Retinal pigment epithelial cell (primary cell): ENCODE measurements at places on chromosomes 11 and 22.
A peak's percentile ranks its signal among the peaks of the same experiment; 100 is the strongest.

GRCh38 chr22:43944670-43945430, 10.4 kb upstream of the SAMM50 start:
- no peak for DNase-seq

DNA sequence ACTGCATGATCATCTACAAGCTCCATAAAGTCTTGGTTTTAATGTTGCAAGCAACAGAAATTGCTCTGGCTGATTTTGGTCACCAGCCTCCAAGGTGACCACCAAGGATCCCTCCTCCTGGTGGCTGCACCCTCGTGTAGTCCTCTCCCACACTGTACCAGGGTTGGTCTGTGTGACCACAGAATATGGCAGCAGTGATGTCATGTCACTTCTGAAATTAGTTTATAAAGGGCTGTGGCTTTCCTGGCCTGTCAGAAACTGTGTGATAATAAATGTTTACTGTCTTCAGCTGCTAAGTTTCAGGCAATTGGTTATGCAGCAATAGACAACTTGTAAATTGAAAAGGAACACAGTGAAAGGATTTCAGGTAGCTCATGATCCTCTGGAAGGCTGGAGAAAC, 5.3 kb upstream of the PRDM11 start:
- DNase-seq: no peak

GRCh38 chr11:125941619-125942611, 3.9 kb upstream of the VSIG10L2 start:
- DNase-seq: peak; percentile 3

DNA sequence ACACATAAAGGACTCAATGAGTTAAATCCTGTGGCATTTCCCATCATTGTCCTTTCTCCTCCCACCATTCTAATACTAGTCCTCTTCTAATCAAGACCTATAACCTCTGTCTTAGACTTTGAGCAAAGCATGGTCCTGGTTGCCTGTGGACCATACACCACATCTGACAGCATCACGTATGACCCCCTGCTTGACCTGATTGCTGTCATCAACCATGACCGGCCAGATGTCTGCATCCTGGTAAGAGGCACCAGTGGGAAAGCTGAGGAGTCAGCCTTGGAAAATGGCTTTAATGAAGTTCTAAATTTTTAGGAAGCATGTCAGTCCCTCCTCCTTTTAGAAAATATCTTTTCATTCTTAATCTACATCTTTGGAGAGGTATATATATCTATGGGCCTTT, 25.8 kb downstream of the POLA2 start:
- DNase-seq: no peak

GRCh38 chr11:113578033-113578380, 102.8 kb upstream of the DRD2 start:
- no peak for DNase-seq

DNA sequence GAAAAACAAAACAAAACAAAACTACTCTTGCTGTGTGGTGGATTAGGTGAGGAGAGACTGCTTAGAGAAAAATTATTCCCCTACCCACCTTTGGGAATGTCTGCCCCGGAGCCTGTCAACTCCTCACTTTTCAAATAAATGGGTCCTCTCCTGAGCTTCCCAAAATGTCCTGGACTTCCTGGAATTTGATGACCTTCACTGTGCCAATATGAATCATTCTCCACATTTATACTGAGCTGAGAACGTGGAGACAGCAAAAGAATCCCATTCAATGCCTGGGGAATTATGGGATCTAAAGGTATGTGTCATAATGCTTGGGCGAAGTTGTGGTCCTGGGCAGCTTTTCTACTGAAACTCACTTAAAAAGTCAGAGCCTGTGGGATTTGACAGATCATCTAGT, 136.8 kb downstream of the KIF18A start:
- DNase-seq: no peak

DNA sequence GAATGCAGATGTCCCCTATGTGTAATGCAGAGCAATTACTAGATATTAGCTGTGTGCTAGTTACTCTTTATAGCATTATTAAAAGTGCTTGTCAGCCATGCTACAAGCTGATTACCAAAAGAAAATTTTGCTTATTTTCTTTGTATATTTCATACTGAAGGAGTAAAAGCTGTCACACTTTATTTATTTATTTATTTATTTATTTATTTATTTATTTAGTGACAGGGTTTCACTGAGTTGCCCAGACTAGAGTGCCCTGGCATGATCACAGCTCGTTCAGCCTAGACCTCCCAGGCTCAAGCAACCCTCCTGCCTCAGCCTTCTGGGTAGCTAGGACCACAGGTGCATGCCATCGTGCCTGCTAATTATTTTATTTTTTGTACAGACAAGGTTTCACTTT, 4.3 kb upstream of the MTNR1B start:
- no peak for DNase-seq

- DNase-seq: no peak
These were observed 57.8 kb upstream of the TTC12 start for GRCh38 chr11:113256431-113257202.

GRCh38 chr11:72750556-72751115, 1.6 kb downstream of the ARAP1 start:
- DNase-seq: no peak

GRCh38 chr11:117759305-117759704, 37.7 kb downstream of the DSCAML1 start:
- DNase-seq: no peak

- DNase-seq: peak; percentile 22
These were observed 65.6 kb downstream of the INSC start for GRCh38 chr11:15180212-15180792.

DNA sequence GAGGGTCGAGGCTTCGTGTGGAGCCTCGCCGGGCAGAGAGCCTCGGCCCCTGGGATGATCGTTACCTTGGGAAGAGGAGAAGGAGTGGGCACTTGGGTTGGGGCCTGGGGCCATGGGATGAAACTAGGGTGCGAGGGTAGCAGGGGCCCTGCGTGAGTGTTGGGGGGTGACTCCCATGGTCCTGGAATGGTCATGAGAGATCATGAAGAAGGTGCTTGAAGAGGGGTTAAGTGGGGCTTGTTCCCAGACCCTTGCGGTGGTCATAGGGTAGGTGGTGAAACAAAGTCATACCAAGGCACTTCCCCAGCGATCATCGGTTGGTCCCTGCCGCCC, 284 bp downstream of the CCS start:
- no peak for DNase-seq

GRCh38 chr22:48257685-48258055, 1495.2 kb downstream of the TBC1D22A start:
- no peak for DNase-seq

GRCh38 chr11:18324381-18324780, 2.0 kb downstream of the GTF2H1 start:
- DNase-seq: no peak

GRCh38 chr11:84437071-84437980, 1151.2 kb upstream of the CCDC90B start:
- no peak for DNase-seq

GRCh38 chr11:69807106-69807815, 12.0 kb downstream of the FGF3 start:
- no peak for DNase-seq

DNA sequence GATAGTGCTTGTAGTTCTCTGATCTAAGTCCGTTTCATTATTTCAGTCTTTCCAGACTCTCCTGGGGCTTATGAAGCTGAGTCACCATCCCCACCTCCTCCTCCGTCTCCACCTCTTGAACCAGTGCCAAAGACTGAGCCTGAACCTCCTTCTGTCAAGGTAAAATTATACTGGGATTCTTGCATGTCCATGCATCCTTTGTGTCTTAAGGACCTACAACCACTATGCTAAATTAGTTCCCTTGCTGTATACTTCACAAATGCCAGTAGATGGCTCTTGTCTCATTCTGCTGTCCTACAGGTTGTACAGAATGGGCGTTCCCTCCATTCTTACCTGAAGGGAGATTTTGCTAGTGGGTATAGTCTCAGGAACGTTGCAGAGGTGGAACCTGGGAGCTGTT, 42.2 kb downstream of the POLD3 start:
- peak; percentile 50 for DNase-seq

DNA sequence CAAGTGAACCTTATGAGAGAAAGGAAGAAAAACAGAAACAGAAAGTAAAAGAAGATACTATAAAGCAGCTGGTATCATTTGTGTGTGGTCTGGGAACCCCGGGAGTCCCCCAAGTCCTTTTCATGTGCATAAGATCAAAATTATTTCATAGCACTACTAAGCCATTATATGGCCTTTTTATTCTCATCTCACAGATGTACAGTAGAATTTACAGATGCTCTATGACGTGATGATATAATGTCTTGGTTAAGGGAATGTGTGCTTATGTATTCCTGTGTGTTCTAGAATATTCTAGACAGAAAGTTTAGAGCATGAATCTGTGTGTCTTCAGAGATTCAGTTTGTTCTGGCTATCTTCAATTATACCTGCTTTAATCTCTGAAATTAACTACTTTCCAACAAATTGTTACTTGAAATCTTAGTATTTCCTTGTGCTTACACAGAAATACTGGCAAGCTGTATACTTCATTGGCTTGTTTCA, 8.6 kb upstream of the TPP1 start:
- DNase-seq: no peak

DNA sequence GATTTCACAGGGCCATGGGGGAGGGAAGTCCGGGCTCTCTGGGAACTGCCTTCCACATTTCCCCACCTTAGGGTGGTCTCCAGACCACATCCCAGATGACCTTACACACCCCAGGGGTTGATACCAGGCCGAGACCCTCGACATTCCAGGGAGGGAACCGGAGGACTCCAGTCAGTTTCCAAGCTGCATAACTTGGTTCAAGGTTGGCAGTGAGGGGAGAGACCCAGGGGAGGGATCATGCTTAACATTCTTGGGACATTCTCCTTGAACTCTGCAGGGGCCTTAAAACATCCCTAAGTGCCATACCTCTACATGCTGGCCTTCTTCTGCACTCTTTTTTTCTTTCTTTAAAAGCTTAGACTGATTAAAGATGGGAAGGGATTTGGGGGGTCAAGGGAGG, 251.0 kb downstream of the ST3GAL4 start:
- DNase-seq: no peak

- no peak for DNase-seq
These were observed 10.0 kb downstream of the CD6 start for GRCh38 chr11:60981515-60981914.

GRCh38 chr11:109267293-109268095, 154.5 kb upstream of the C11orf87 start:
- no peak for DNase-seq

- DNase-seq: no peak
These were observed 33.4 kb upstream of the API5 start for GRCh38 chr11:43278193-43278956.

DNA sequence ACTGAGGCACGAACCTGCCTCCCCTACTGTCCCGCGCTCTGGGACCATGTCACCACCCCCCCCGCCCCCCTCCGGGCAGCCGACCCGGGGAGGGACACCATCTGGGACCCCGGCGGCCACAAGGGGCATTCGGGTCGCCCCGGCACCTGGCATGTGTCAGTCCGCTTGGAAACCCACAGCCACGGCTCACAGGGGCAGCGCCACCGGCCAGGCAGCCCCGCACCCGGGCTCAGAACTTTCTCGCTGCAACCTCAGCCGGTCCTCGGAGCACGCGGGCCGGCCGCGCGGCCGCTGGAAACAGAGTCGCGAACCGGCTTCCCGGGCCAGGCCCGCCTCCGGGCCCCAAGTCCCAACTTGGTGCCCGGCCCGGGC, 159.9 kb upstream of the GRK3 start:
- no peak for DNase-seq

DNA sequence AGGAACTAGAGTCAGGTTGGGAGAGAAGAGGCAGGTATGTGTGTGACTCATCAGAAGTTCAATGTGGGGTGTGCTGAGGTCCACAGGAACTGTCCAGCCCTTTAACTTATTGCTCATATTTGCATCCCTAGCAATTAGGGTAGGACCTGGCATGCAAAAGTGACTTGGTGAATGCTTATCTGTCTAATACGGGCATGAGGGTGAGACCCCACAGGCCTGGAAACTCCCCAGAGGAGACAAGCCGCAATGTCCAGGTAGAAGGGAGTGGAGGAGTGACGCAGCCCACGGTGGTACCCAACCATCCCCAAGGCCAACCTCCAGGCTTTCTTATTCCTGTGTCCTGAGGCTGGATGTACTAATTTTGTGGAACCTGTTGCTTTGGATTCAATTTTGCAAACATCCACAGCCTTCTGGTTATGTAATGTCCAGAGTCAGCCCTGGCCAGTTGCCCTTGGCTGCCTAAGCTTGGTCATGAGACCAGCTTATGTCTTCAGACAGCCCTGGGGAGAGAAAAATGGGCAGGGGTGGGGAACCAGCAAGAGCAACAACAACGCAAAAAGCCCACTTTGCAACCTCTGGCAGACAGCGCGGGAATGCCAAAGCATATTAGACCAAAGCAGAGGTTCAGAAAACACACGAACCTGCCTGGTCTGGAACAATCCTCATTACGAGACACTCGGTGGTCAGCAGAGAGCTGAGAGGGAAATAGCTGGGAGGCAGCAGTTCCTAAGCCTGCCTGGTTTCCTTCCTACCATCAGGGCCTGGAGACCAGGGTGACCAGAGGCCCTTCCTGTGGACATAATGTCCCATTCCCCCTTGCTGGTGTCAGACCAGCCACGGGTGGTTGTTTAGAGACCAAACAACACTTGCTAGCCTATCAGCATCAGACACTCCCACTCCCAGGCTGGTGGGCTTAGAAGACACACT, 49.3 kb downstream of the TIMP3 start:
- DNase-seq: peak; percentile 76

DNA sequence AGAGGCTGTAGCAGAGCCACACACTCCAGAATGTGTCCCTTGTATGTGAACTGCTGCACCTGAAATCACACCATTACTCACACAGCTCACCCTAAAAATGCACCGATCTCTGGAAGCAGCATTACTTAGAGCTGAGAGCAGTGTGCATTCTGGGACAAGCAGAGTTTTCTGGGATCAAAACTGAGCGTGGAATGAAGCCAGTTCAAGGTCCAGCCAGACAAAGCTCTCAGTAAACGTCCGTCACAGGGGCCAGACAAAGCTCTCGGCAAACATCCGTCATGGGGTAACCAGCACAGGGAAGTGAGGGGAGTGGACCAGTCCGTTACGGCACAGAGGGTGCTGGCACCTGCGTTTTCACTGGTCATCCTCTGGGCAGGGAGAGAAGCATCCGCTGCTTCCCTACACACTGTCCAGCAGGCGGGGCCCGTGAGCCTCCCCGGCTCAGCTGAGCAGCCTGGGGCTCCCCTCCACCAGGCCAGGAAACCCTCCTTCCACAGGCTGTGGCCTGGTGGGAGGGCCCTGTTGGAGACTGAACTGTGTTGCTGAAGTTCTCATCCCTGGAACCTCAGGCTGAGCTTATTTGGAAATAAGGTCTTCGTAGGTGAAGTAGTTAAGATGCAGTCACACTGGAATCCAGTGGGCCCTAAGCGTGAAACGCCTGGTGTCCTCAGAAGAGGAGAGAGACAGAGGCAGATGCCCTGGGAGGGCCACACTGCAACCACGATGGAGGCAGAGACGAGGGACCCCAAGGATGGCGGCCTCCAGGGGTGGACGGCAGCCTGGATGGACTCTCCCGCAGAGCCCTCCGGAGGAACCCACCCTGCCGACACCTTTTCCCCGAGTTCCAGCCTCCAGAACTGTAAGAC, 883.9 kb downstream of the BRD1 start:
- no peak for DNase-seq

DNA sequence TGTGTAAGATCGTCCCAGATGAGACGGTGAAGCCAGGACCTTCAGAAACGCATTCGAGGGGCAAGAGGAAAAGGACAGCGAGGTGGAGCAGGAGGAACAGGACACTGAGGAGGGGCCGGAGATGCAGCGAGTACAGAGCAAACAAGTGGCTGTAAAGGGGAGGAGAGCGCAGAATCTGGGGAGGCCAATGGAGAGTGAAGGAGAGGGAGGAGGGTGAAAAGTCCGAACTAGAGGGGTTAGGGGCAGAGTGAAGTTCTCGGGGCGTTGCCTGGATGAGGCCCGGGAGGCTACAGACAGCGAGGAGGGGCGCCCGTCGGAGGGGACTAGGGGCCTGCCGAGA, 8.8 kb upstream of the PPIL2 start:
- no peak for DNase-seq

- DNase-seq: no peak
These were observed 46.4 kb downstream of the ME3 start for GRCh38 chr11:86625981-86626380.
